ENCODE measurements at places on chromosomes 2 and 18. TPM values are rescaled to one million over a fixed set of nuclear protein-coding genes. Genes with fewer than 3 reads are reported as not detected.

The UPP2 gene
- not detected for total RNA-seq

DNA sequence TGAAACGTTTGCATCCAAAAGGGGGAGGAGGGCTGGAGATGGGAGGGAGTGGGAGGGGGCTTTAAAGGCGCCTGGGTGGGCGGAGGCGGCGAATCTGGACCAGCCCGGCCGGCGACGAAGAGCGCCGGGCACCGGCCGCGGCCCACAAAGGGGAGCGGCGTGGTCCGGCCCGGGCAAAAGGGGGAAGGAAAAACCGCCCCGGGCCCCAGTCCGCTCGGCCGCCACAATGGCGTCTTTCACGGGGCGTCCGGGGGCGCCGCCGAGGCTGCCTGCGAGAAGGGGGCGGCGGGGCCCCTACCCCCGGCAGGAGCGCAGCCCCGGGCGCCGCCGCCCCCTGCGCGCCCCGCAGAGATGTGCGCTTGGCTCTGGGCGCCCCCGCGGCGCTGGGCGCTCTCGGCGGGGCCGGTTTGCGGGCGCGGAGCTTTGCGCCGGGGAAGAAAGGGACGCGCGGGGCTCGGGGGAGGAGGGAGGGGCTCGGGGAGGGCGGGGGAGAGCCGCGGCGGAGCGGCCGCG is 108.1 kb upstream of the KCTD1 start:
- no peak for DNase-seq

DNA sequence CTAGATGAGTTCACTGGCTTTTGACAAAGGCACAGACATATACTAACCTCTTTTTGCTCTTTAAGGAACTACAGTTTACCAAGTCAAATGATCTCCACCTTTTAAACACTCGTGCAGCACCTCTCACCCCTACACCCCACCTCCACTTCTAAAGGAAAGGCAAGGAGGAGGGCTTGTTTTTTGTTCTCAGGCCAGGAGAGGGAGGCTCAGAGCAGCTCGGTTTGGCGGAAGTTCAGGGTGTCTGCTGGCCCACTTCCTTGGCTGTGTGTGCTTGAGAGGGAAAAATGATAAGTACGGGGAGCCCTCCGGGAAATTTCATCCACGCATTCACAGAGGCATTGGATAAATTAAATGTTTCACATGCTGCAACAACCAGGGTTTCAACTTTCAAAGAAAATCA is 667.9 kb downstream of the BCL11A start:
- DNase-seq = peak; percentile 35

GRCh38 chr2:234770031-234770506 is 181.7 kb upstream of the SH3BP4 start:
- DNase-seq = no peak

GRCh38 chr2:36338124-36338826 is 17.3 kb upstream of the CRIM1 start:
- DNase-seq = no peak

DNA sequence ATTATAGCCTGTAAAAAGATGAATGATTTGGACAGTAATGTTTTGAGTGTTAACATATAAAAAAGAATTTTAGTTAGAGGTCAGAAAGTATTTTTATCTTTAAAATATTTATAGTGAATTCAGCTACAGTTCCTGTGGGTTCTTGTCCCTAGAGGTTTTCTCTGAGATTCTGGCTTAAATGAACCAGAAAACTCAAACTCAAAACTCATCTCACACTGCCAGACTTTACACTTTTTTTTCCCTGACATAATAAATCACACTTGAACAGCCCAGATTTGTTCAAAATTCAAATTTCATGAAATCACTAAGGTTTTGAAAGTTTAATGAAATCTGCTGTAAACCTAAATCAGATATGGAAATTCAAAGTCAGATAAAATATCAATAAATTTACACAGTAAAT is 92.3 kb downstream of the KCNH7 start:
- DNase-seq = no peak

- no peak for DNase-seq
Observed at GRCh38 chr2:90207454-90208058, 1516.1 kb downstream of the RPIA start.

DNA sequence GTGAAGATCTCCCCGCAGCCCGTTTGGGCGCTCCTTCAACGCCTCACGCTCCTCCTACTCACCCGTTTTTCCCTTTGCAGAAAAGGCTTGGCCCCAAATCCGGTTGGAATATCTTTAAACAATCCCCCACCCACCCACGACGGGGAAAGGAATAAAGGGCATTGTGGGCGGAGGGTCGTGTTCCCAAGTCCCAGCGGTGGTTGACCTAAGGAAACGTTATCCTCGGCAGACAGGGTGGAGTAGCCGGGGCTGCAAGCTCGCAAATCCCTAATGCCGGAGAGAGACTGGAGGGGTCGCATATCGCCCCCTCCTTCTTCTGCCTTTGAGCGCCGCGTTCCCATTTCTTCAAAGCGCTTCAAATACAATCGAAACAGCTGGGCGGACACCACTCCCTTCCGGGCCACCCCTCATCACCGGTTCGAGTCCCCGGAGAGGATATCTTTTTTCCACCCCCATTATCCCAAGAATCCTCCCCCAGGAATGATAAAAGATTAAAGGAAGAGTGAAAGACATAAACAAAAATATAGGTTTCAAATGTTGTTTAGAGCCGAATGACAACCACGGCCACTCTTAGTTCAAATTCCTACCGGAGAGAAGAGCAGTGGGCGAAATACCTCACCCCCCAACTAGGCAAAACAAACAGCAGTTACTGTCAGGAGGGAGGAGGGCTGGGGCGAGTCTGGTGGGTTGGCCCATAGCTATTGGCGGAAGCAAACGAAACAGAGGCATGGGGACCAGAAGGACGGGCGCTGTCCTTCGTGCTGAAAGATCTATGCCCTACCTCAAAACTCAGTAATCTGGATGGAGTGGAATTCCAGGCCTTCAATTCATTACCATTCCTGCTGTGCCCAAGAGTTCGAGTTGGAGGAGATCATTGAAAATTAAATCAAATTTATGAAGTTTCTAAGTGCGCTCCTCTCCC is 2.8 kb upstream of the GAD1 start:
- peak; percentile 49 for DNase-seq

The RGPD3 gene
- 0.14 TPM for total RNA-seq

The DUSP28 gene
- 13.8 TPM for total RNA-seq

GRCh38 chr2:74474481-74474880 is 2.0 kb upstream of the MRPL53 start:
- DNase-seq = no peak

The FAM110C gene
- 0.69 TPM for total RNA-seq

- DNase-seq = no peak
Observed at GRCh38 chr2:239819974-239820555, 205.1 kb downstream of the NDUFA10 start.

The PRKAG3 gene
- not detected for total RNA-seq

DNA sequence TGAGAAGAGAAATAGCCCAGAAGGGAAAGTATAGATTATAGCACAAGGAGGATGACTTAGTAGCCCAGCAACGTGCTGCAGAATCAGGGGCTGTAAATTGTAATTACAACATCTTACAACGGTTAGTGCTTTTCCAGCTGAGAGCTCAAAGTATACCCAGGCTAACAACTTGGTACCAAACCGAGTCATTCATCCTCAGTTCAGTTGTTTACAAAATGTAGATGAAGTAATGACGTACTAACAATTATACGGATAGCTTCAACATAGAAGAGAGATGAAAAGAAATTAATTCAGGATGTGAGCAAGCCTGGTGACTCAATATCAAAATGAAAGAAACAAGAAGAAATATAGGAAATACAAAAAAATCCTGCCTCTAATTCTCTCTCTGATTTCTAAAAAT is 99.2 kb downstream of the DYNAP start:
- no peak for DNase-seq

GRCh38 chr2:120258196-120258595 is 5.5 kb downstream of the RALB start:
- no peak for DNase-seq

GRCh38 chr18:49161627-49162026 is 210.9 kb upstream of the SMAD7 start:
- no peak for DNase-seq

The RTP5 gene
- total RNA-seq = 0.60 TPM

DNA sequence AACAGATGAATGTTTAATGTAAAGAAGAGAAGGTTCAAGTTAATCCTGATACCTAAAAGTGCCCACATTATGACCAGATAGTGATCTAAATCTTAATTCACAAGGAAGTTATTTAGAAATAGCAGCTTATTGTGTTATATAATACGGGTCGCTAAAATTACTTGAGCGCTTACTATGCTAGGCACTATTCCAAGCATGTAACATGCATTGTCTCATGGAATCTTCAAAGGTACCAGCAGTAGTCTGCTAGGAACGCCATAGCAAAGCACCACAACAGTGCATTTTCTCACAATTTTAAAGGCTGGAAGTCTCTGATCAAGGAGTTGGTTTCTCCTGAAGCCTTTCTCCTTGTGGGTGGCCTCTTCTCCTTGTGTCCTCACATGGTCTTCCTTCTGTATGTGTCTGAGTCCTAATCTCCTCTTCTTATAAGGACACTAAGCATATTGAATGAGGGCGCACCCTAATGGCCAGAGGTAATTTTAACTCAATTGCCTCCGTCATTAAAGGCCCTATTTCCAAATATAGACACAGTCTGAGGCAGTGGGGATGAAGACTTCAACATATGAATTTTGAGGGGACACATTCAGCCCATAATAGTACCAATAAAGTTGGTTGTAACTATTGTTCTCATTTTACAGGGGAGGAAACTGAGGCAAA is 118.4 kb downstream of the LRRC30 start:
- no peak for DNase-seq

- no peak for DNase-seq
Observed at GRCh38 chr2:228135300-228135699, 46.2 kb downstream of the SPHKAP start.

DNA sequence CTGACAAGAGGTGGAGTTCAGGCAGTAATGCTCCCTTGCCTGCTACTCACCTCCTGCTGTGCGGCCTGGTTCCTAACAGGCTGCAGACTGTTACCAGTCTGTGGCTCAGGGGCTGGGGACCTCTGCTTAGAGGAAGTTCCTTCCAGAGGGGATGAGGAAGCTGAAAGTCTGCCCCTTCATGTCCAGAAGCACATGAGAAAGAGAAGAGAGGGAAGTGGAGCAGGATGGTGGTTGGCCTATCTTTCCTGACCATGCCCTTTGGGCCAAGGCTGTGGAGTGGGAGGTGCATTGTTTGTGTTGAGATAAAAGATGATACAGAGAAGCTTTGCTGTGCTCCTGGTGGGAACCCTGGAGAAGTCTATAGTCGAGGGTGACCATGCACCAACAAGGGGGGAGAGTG is 112.5 kb downstream of the LPIN1 start:
- no peak for DNase-seq

DNA sequence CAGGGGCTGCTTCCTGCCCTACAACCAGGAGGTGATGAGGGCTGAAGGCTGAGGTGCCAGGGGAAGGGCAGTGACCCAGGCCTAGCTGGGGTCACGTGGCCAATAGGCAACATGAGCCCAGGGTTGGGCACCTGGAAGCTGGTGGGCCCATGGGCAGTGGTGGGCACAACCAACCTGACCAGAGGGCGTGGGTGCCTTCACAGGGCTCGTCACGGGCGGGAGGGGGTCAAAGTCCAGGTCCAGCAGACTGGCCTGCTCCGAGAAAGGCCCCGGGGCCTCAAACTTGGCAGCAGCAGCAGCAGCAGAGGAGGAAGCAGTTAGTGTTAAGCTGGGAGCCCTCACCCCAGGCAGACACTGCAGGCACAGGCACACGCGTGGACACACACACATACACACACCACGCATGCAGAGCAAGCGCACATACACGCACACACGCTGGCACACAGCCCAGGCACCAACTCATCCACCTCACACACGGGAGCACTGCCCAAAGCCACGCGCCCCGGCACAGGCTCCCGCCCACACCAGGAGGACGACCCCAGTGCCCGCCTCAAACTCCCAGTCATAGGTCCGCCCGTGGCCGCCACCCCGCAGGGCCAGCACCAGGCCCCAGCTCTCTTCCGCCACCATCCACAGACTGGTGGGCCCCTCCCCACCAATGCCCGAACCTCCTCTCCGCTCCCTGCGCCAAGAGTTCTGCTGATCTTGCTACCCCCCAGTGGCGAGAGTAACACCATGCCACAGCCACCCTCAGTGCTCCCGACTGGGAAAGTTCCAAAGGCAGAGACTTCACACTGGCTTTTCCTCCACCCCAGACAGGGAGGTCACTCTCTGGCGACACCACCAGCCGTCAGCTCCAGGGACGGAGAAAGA is 53.0 kb downstream of the BIN1 start:
- no peak for DNase-seq

DNA sequence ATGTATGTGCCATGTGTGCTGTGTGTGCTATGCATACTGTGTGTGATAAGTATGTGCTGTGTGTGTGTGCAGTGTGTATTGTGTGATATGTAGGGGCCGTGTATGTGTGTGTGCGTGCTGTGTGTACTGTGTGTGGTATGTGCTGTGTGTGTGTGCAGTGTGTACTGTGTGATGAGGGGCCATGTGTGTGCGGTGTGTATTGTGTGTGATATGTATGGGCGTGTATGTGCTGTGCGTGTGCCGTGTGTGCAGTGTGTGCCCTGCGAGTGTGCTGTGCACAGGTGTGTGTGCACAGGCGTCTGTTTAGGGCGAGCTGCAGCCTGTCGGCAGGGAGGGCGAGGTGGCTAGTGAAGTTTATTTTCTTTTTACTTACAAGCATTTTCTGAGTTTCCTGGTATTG is 16.1 kb downstream of the SNORC start:
- peak; percentile 6 for DNase-seq

DNA sequence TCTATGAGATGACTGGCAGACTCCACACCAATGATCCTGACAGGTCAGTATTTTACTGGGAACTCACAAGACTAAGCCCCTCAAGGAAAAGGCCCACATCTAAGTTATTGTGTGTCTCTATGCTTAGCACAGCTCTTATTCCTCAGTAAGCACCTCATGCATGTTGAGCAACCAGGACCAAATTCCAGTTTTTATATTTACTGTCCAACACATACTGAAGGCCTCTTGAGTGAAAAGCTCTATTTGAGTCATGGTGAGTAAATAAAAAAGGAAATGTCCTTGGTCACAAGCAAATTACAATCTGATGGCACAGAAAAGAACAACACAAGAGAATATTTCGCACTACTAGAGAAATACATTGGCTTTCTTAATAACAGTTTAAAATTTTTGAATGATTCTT is 87.9 kb upstream of the ETAA1 start:
- DNase-seq = no peak

The SF3B1 gene
- 388 TPM for total RNA-seq

Measured in activated naive CD8-positive, alpha-beta T cell treated with anti-CD3 and anti-CD28 coated beads, Interleukin-2, amount 10 ng/mL, durations not matched to agents 7 days and 5 days (primary cell).